B cell (primary cell): ENCODE measurements at places on chromosomes 5 and 9.
A peak's percentile ranks its signal among the peaks of the same experiment; 100 is the strongest.

DNA sequence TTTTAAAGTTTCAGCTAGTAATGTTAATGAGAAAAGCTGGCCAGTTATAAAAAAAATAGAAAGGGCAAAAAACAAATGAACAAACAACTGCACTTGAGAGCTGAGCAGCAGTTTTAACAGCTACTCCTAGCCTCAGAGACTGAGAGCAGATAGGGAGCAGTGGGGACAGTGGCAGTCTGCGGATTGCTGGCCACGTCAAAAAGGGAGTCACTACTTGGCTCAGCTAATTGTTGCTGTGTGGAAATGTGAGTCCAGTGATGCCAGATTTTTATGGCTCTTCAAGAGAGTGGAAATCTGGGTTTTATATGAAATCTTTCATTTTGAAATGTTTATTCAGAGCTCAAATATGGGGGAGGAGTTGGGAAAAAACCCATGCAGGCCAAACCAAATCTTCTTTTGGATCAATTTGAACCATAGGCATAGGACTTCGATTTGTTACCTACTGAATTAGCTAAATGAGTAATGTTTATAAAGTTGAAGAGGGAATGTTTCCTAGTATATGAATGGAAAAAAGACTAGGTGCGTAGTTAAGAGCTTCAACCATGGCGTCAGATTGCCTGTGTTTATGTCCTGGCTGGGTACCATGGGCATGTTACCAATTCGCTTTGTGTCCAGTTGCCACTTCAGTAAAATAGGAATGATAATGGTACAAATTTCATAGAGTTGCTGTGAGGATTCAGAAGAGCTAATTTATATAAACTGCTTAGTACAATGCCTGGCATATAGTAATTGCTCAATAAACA lies 102.1 kb downstream of the PAM start:
- no peak for DNase-seq

- DNase-seq: no peak
These were observed 69.0 kb downstream of the FGF10 start for GRCh38 chr5:44320188-44320587.

GRCh38 chr9:110257097-110257841 lies 962 bp upstream of the TXN start:
- DNase-seq: no peak

DNA sequence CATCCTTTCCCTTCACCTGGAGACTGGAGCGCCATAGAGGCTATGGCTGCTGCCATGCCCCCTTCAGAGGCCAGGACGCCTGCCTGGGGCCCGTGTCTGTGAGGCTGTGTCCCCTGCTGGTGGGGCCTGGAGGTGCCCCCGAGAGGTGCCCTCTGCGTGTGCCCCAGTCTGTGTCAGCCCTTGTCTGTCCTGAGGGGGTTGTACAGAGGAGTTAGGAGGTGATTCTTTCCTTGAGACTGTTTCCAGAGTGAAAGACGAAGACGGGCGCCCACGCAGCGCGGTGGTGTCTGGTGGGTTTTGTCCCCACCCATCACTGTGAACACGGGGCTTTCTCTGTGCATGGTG lies 24.6 kb downstream of the TRAF2 start:
- DNase-seq: no peak

- no peak for DNase-seq
These were observed 72.3 kb upstream of the BOD1 start for GRCh38 chr5:173688703-173689102.

GRCh38 chr5:73327908-73328455 lies 120.6 kb downstream of the FOXD1 start:
- DNase-seq: no peak

DNA sequence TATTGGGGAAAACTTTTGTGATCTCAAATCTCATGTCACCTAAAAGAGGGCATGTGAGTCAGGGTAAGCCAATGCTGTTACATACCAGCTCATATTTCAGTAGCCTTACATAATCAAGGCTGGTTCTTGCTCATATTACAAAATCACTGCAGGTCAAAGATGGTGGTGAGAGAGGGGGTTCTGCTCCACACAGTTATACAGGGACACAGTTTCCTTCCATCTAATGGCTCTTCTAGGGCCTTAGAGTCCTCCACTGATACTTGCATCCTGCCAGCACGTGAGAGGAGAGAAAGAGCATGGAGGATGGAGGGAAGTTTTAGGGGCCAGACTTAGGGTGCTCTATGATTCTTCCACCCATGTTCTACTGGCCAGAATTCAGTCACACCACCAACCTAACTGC lies 130.0 kb downstream of the LIFR start:
- no peak for DNase-seq

DNA sequence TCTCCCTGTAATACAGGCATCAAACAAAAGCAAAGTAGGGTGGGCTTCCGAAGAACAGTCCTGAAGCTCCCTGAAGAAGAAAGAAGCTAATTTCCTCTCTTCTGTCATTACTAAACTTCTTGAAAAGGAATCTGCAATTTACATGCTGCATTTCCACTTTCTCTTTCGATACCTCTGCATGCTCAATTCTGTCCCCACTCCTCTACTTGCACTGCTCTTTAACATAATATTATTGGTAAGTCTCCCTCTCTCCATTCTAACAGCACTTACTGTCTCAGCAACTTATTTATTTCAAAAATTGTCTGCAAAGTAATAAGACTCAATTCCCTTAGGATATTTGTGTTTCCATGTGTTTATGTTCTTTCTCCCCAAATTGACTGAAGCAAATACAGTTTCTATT lies 3.9 kb upstream of the PLPP1 start:
- peak; percentile 42 for DNase-seq

DNA sequence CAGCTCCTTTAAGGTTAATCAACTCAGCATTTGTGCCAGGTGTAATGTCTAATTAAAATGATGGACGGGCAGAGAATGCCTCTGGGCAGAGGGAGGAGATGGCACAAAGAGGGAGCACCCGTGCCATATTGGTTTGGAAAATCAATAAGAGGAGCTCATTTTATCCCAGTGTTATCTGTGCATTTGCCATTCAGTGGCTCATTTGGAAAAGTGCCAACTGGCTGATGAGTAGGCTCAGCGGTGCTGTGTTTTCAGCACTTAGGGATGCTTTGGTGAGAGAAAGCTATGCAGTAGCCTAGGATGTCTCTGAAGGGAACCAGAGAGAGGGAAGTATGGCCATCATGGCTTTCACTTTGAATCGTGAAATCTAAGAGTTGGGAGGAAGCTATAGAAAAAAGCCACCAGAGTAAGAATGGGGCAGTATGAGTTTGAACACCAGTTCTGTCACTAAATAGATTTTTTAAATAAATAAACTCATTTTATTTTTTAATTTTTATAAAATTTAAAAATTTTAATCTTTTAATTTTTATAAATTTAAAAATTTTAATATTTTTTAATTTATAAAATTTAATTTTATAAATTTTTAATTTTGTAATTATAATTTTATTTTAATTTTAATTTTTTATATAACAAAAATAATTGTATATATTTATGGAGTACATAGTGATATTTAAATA lies 472.8 kb downstream of the BRINP1 start:
- DNase-seq: no peak

DNA sequence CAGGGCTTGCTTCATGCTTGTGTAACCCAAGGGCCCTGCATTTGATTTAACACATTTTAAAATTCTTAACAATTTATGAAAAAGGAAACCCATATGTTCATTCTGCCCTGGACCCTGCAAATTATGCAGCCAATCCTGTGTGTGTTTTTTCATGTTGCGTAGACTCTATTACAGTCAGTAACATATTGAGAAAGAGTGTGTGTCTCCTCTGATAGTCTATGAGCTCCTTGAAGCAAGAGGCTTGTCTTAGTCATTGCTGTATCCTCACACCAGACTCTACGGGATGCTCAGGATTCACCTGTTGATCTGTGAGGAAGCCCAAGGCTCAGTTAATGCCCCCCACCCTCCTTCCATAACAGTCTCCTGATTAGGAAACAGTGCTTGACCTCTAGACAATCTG lies 177.3 kb upstream of the DMAC1 start:
- DNase-seq: no peak

- DNase-seq: no peak
These were observed 19.9 kb upstream of the S1PR3 start for GRCh38 chr9:88971131-88971960.

DNA sequence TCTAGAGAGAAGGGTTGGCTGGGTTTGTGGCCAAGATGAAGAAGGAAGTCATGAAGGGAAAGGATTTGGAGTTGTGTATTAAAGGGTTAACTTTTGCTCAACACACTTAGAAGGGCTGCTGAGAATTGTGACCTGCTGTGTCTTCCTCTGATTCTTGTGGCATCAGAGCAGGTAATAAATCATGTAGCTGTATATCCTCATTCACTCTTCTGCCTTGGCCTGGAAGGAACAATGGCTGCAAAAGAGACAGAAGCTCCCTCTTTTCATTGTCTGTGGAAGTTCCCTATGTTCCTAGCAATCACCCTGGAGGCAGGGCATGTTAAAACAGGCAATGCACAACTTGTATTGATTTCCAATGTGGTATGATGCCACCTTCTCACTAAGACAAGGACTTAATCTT lies 159.1 kb downstream of the LRRC70 start:
- DNase-seq: no peak

DNA sequence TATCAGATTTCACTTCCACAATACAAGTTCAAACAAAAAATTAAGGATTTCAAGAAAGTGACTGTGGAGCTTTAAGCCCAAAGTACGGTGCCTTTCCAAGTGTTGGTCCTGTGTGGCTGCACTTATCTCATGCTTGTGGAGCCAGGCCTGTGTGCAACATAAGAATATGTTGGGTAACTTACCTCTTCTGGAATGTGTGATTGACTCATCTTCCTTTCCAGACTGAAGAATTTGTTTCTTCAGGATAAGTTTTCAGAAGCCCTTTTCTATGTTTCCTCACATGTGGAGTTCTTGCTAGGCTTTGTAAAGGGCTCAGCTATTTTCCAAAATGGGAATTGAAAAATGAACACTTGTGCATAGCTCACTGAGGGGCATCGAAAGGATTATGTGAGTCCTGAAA lies 485.1 kb upstream of the PAPPA start:
- no peak for DNase-seq

DNA sequence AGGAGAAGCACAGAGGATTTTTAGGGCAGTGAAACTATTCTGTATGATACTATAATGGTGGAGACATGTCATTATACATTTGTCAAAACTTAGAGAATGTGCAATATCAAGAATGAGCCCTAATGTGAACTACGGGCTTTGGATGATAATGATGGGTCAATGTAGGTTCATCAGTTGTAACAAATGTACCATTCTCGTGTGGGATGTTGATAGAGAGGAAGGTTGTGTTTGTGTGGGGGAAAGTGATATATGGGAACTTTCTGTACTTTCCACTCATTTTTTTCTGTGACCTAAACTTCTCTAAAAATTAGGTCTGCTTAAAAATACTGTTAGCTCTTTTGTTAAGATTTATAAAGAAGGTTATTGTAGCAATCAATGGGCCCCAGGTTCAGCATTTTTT lies 138.9 kb downstream of the SPATA31D1 start:
- DNase-seq: peak; percentile 58

DNA sequence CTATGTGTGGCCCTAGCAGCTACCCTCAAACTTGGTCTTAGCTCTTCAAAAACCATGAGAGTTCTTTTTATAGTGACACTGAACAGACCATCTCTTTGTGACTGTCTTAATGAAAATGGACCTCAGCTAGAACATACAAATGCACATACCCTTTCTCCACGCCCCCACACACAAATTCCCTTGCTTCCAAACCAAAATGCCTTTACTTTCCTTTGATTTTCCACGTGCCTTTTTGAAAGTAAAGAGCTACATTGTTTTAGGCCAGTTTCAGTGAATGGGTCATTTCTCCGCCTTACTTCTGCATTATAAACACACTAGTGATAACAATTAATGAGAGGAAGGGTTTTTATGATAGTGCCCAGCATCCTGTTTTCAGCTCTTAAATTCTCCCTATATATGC lies 105.8 kb upstream of the EFNA5 start:
- no peak for DNase-seq

DNA sequence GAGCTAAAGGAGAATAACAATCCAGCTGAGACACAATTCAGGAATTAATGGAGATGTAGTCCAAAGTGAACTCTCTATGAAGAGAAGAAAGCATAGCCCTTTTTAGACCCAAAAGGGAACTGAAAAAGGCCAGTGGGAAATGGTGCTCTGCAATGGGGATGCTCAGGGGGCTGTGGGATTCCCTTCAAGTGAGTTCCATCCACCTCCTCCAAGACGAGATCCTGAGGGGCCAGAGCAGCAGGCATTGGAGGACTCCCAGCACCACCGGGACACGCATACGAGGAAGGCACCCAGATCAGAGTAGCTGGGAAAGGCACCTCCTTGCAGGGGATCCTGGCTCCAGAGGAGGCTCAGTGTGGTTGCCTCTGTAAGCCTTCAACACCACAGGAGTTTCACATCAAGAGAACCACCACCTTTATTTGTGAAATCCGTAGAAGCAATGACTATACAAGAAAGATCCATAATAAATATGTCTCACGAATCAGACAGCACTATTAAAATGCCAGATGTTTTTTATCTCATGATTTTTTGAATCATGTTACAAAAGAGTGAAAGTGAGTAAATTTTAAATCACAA lies 288.2 kb downstream of the MED10 start:
- DNase-seq: no peak

DNA sequence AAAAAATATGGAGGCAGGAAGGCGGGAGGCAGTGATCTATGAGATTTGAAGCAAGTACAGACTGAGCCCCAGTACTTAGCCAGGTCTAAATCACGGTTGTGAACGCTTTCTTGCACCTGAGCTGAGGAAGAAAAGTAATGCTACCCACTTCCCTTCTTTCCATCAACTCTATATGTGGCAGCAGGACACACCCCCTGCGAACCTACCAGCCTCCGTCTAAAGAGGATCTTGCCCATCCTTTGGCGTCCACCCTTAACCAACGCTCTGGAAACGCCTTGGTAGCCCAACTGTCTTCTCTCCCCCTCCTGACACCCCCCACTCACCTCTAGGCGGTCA lies 545 bp downstream of the HMGCS1 start:
- no peak for DNase-seq

GRCh38 chr9:75666856-75667554 lies 223.5 kb upstream of the PCSK5 start:
- DNase-seq: no peak

DNA sequence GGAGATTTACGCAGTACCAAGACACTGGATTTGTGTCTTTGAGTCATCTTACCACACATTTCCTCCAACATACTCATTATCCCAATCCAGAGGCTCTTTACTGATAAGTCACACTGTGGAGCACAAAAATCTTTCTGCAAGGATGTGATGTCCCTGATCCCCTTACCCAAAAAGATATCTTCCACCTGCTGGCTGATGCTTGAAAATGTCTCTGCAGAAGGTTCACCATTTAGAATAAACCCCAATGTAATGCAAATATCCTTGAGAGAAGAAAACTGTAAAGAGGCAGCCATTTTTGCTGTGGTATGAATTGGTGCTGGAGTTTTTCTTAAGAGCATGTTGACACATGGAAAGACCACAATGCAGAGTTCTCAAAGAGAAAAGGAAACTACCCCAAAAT lies 65.7 kb upstream of the RORB start:
- DNase-seq: no peak

- no peak for DNase-seq
These were observed 55.1 kb downstream of the HMGCS1 start for GRCh38 chr5:43258116-43258515.
